ENCODE measurements at places on chromosomes 3 and 15.

DNA sequence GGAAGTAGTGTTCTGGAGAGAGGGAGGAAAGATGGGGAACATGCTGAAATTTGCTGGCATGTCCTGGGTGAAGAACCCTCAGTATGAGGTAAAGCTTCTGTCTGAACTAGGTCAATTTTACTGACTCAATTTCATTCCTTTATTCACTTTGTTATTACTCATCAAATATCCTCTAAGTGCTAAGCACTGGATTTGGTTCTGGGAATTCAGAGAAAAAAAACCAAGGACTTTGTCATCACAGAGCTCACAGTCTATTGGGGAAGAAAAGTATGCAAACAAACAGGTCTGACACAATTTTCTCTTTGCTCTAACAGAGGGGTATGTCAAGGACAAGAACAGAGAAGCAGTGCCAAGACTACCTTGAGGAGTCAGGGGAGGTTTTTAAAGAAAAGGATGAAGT, 68.0 kb downstream of the TFG start:
- no peak for DNase-seq

DNA sequence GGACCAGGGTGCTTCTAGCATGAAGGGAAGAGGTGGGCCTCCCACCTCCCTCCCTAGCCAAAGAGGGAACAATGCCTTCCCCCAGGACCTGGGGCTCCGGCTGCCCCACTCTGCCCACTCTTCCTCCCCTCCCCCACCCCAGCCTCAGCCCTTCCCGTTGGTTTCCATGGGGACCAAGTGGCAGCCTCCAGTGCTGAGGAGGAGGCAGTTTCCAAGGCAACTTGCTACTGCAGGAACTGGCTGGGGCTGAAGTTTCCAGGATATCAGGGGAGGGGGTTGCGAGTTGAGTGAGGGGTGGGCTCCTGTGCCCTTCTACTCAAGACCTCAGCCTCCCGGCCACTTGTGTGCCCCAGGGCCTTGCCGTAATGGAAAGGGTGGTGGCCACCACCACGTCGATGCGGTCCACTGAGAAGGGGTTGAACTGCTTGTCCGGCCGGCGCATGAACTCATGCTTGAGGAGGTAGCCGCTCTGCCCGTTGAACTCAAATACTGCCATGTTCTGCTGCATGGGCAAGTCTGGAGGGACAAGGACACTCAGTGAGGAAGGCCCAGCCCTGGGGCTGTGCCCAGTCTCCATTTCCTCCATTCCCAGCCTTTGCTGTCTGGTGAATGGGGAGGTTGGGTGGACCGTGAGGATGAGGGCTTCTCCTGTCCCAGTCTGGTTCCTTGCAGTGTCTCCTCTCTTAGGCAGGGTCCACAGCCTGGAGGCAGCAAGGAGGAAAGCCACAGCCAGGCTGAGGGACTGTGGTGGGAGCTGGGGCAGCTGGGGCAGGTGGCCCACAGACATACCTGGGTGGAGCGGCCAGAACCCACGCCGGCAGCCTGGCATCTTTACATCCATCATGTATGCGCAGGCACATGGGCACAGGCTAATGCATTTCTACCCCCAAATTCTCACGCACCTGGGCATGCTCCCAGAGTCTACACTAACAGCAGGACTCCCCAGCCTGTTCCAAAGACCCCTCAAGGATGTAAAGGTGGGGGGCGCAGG, 11.3 kb upstream of the ANKRD63 start:
- no peak for DNase-seq

GRCh38 chr3:2793987-2794386, 316.2 kb downstream of the IL5RA start:
- DNase-seq: no peak

DNA sequence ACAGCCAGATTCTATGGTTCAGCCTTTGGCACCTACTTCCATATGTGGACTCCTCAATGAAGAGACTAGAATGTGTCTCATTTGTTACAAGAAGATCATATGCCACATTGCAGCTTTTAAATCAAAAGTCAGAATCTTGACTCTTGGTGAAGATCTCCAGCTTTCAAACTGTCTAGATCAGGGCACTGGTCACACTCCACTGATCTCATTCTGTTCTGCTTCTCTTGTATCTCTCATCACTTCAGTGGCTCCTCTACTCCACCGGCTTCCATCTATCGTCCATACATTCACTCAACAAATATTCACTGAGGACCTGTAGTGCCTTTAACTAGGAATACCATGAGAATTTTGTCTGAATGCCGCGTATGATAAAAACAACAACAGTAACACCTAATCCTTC, 203.3 kb upstream of the LPP start:
- DNase-seq: no peak

DNA sequence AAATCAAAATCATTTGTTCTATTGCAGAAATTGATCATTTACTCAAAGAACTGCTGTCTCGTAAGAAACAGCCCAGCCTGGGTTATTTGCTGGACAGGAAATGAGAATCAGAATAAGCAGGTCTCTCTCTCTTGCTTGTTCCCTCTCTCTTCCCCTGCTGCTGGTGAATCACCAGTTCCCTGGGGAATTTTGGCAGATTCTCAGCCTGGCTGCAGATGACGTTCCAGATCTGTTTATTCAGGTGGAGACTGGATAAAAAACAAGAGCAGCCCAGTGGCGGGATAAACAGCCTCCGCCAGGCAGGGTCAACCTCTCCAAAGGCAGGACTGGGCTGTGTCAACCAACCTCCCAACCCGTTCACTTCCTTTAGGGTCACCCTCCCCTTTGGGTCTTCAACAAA, 72.1 kb downstream of the LRIG1 start:
- DNase-seq: peak; percentile 29
